ENCODE measurements at places on chromosomes 1 and 21.

GRCh38 chr1:206498685-206499084, 8.6 kb upstream of the RASSF5 start:
- no peak for DNase-seq

GRCh38 chr1:151047925-151048644, 534 bp downstream of the C1orf56 start:
- DNase-seq: peak; percentile 56

- no peak for DNase-seq
Observed at GRCh38 chr1:240820816-240821215, 208.9 kb upstream of the GREM2 start.

DNA sequence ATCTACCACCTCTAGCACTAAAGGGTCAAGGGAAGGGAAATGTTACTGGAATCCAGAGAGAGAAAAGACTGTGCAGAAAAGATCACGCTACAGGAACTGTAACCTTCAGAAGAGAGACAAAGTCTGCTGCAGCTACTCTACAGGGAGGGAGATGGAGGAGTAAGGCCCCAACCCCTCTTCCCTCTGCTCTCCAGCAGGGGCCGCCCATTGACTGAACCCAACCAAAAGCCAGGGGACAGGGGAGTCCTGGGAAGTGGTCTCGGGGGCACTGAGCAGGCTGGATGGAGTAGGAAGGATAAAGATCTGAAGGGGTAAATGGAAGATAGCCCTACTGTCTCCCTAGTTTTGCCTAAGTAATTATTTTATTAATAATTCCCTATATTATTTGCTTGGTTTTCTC, 72.8 kb upstream of the NR5A2 start:
- no peak for DNase-seq

- no peak for DNase-seq
Observed at GRCh38 chr1:68217060-68217554, 15.2 kb downstream of the WLS start.

GRCh38 chr1:197618061-197618460, 157.2 kb downstream of the DENND1B start:
- no peak for DNase-seq

- peak; percentile 69 for DNase-seq
Observed at GRCh38 chr1:93552741-93553455, 105.0 kb downstream of the FNBP1L start.

- DNase-seq: no peak
Observed at GRCh38 chr1:89911191-89911991, 83.5 kb upstream of the ZNF326 start.

DNA sequence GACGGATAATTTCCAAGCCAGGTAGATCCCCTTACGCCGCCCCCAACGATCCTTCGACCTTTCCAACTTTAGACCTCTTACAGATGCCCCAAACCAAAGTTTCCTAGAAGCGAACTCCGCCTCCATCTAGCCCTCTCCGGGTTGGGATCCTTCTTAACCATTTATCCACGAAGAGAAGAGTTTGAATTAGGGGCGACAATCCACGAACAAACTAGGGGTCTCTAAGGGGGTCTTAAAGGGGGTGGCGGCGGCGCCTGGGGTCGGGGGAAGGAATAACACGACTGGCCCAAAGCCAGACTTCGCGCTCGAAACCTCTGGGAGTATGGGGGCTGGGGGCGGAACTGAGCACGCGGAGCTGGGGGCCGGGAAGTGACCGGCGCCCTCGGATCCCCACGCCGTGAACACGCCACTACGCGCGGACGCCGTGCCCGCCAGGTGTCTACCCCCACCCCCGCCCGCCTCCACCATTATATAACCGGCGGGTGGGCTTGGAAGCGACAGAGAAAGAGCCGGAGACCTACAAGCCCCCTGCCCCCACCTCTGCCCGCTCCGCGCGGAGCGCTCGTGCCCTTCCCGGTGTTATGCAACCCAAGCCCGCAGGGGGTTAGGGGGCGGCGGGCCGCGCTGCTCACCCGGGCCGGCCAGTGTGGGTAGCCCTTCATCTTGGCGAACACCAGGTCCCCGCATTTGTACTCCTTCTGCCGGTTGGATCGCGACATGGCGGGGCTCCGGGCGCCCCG, 594 bp downstream of the HDGF start:
- peak; percentile 45 for DNase-seq

All from fibroblast of gingiva (primary cell).